ENCODE measurements at places on chromosomes 12 and 14.

DNA sequence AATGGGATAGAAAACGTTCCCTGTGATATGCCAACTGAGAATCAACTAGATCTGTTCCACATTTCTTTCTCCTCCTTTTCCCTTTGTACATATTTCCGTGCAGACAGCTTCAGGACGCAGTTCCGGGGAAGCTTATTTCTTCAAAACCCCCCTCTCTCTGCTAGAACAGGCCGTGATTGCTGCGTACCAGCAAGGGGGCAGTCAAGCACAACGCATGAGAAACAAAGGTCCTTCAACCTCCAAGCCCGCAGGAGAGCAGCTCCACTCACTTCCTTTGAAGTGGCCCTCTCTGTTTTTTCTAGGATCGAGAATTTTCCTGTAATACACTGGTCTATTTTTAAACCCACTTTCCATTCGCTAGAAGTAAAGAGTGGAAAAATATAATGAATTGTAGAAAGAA is 80.8 kb downstream of the ZNF664 start:
- DNase-seq: no peak

DNA sequence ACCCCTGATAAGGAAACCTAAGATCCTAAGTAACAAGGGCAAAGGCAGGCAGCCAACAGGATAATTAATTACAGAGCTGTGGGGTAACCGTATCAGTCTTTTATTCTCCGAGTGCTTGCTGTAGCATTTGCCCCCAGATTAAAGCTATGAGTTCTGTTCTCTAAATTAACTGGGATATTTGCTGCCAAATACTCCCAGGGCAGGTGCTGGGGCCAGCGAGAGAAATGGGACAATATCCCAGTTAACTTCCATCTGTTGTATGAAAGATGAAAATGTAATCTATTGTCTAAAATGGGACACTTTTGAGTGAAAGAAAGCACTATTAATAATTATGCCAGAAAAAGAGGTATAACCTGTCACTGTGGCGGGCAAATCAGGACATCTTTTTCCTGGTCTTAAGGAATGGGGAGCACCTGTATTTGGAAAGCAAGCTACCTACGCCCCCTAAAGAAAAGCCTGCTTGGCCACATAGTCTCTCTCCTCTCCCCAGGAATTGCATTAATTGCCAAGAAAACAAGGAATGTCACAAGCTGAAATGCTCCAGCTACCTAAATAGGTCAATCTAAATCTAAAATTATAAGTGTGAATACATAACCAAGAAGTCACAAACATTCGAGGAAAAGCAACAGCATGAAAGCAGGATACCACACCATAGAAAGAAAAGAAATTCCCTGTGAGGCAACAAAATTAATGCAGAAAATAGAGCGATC is 26.7 kb upstream of the CFAP54 start:
- DNase-seq: no peak

- no peak for DNase-seq
These were observed 89.0 kb upstream of the TRAF3 start for GRCh38 chr14:102688290-102688689.

GRCh38 chr12:75585330-75585729 is 73.9 kb upstream of the KRR1 start:
- no peak for DNase-seq

DNA sequence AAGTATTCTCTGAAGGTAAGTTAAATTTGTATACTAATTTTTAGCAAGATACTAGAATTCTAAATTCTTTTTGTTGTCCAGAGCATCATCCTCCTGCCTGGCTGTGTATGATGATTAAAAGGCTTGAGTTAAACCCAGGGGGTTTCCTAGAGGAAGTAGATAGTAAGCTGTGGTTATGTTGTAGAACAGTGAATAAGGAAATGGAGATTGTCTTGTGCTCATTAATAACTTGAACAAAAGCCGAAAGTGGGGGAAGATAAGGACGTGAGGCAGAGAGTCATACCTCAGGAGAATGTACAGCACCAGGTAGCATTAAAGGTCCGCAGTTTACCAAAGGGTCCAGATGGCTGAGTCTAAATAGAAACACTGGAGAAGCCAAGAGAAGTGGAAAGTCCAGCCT is 42.0 kb downstream of the CKB start:
- no peak for DNase-seq

DNA sequence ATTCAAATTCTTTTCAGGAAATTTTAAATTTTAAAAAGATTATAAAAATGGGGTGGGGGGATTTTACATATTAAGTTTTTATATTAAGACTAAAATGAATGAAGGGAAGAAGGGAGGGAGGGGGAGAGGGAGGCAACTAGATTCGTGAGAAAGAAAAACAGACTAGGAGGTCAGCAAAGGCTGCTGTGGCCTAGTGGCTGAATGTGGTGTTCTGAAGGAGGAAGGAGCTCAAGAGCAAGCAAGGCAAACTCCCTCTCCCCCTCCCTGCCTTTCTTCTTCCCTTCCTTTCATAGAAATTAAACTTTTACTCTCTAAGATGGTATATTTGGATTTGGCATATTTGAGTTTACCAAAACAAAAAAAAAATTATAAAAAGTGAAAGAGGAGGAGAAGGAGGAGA is 18.1 kb downstream of the DYRK2 start:
- DNase-seq: no peak

- no peak for DNase-seq
These were observed 8.4 kb upstream of the PPP4R4 start for GRCh38 chr14:94165744-94166143.
